ENCODE measurements at places on chromosomes 16 and 17.

DNA sequence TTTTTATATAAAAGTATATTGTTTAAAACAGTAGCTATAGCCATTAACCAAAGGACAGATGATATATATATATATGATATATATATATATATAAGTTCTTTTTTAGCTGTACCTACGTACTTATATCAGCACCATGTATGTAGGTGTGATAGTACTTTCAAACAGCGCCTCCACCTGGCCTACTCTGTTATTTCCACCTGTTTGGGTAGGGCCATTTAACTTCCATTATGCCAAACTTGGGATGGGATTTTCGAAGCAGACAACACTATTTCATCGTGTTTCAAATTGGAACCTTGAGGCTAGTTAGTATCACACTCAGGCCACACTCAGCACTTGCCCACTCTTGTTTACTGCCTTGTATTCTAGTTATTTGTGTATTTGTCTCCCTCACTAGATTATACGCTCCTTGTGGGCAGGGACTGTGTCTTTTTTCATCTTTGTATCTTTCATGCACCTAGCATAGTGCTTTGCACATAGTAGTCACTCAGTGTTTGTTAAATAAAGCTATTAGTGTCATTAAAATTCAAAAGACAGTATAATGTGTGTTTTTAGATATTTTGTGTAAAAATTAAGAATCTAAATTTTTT is 11.8 kb upstream of the CLTC start:
- no peak for DNase-seq

GRCh38 chr17:19288453-19288852 is 51.3 kb downstream of the EPN2 start:
- DNase-seq = peak; percentile 18

DNA sequence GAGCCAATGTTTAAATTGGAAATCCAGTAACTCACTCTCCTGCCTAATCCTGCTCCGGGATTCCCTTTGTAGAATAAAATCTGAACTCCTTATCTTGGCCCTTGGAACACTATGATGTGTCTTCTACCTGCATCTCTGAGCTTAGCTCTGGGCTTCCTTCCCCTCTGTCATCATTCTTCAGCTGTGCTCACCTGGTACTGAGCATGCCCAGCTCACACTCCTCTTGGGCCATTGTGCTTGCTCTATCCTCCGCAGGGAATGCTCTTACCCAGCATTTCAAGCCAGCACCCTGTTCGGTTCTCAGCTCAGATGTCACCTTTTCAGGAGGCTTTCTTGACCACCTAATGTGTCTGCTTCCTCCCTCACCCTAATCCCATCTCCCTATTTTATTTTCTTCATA is 112.7 kb downstream of the ARHGAP44 start:
- no peak for DNase-seq

DNA sequence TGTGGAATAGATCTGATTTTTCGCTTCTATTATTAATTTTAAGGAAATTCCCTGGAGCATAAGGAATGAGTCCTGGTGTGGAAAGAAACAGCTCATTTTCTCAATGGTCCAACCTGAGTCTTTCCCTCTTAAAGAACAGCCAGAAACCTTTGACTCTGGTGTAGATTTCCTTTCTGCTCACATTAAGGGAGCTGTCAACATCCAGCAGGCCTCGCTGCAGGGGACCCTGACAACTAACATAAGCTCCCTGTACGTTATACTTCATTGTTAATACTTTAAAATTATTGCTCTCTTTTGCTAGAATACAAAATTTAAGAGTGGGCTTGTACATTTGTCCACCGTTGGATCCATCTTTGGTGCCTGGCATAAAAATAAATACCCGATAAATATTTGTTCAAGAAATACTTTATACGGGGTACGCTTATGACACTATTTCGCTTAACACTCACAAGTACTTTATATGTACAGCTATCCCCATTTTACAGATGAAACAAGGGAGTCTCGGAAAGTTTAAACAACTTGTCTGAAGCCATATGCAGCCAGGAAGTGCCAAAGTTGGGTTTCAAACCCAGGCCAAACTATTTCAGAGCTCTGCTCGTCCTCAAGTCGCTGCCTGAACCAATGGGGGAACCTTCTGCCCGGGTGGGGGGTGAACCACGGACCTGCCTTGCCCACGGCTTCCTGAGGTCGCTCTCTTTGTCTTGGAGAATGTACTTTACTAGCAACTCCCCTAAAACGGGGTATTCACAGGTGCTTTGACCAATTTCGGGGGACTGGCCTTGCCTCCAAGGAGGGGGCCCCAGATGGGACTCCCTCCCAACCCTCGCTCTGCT is 611 bp downstream of the SMARCE1 start:
- DNase-seq = peak; percentile 2

- no peak for DNase-seq
Measured at GRCh38 chr17:60134396-60135150, 15.2 kb upstream of the CA4 start.
